ENCODE measurements at places on chromosomes 13 and 19.

DNA sequence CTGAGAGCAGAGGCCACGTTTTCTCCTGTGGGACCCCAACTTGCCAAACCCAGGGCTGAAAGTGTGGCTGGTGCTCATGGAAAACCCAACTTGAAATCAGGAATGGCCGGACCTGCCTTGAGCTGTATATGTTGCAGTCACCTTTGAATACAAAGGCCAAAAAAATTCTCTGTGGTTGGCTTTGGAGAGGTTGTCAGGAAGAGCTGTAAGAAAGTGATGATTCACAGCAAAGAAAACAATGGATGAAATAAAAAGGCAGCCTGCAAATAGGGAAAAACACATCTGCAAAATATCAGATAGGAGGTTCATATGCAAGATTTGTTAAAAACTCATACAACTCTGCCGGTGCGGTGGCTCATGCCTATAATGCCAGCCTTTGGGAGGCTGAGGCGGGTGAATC is 715.8 kb downstream of the UQCRFS1 start:
- no peak for DNase-seq

DNA sequence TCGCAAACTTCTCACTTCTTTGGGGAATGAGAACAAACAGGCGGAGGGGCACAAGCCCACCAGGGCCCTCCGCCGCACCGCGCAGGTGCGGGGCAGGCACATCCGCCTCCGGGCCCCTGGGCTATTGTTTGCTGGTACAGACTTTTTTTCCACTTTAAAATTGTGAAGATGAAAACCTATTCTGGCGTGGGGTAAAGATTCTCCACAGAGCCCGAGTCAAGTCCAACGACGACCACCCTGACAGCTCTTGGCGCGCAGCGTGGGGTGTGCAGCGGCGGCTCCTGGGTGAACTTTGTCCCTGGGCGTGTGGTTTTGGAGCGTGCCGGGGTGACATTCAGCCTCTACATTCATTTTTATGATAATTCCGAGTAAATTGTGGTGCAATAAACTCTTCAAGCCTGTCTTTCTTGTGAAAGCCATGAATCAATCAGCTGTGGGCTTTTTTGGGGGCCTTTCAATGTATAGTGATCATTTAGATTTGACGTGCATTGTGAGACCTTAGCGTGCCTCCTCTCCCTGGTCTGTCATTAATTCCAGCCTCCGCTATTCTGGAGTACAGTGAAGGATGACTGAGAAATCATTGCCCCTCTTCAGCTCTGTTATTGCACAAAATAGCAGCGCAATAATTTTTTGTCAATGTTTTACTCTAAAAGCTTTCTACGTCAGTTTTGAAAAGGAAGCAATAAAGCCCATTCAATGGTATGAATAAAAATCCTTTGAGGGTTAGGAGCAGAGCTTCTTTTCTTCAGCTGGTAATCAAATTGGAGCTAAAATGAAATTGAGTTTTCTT is 90.0 kb downstream of the TEX29 start:
- no peak for DNase-seq

DNA sequence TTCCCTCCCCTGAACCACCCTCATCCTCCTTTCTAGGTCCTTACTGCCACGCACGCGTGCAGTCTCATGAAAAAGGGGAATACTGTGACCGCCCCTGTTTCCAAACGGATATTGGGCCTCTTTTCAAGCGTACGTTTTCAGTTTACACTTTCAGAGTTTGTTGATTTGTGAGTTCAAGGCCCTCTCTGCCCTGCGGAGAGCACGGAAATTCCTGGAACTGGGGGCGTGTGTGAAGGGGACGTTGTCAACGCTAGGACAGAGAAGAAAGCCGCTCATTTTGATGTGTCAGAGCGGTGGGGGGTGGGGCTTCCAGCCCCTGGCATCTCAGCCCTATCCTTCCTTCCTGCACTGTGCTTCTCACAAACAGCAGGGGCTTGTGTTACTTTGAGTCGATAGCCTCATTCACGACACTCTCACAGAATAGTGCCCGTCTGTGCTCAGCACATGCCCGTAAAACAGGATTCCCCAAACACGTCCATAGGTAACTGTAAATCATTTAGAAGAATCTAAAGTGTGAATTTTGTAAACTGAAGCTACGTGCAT is 137.6 kb upstream of the PEG3 start:
- no peak for DNase-seq

GRCh38 chr19:1252221-1252820 is 3.9 kb downstream of the MIDN start:
- DNase-seq, result peak; percentile 54

GRCh38 chr13:103288114-103288513 is 221.9 kb upstream of the SLC10A2 start:
- DNase-seq, result no peak

- DNase-seq, result no peak
These were observed 5.3 kb upstream of the TLE5 start for GRCh38 chr19:3067563-3067962.

GRCh38 chr13:108439556-108439955 is 170.0 kb downstream of the TNFSF13B start:
- no peak for DNase-seq

DNA sequence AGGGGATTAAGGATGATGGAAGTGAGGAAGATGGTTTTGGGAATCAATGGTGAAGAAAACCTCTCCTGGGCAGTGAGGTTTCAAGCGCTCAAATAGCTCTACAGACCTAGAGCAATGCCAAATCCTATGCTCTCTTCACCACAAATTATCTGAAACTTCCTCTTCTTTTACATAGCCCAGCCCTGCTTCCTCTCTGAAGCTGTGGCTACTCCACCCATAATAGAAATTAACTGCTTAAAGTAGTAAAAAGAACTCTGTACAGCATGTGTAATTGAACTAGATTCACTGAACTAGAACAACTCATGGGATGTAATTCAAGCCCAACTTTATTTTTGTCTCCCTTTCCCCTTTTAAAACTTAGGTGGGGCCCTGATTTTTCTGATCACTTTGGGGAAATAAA is 20.4 kb upstream of the IFT88 start:
- DNase-seq, result no peak

- no peak for DNase-seq
These were observed 15.1 kb downstream of the CUL4A start for GRCh38 chr13:113224486-113224885.

DNA sequence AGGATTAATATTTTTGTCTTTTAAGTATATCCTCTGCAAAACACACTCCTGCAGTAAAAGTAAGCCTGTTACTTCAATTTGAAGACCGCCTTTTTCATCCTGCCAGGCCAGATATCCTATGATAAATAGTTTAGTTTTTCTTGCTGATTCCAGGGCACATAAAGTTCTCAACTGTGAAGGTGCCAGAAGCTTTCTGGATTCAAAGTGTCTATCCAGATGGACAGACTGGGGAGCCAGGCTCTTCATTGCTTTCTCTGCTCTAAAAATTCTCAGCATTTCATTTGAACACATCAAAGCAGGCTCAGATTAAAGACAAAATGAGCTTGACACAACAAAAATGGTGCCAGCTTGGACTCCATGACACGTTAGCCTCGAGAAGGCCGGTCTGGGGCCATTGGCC is 53.6 kb upstream of the UBL3 start:
- no peak for DNase-seq

DNA sequence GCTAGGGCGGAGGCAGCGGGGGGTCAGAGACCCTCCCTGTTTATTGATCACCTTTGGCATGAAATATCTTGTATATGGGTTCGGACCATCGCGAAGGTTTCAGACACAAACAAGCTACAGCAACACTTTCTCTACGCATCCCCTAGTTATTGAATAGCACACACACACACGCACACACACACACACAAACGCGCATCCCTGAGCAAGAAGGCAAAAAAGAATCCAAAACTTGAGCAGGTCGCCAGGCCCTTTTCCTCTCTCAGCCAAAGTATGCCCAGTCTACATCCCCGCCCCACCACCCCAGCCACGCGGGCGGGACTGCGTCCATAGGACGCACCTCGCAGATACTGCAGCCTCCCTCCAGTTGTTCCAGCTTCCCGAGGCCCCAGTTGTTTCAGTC is 16.0 kb downstream of the POU4F1 start:
- DNase-seq, result no peak

DNA sequence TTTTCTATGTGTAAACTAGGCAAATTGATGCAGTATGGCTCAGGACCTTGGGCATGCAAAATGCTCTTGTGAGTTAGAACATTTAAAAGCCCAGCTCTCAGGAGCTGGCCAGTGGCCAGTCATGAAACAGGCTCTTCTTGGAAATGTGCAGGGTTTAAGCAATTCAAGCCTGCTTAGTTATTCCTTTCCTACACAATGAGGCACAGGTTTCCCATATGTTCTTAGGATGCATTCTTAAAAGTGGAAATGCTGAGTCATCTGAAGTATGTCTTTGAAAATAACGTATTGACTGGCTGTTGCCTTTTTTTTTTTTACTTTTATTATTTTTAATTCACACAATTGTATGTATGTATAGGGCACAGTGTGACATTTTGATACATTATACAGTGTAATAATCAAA is 300.7 kb downstream of the SLC7A1 start:
- no peak for DNase-seq

- DNase-seq, result no peak
These were observed 23.3 kb upstream of the SPART start for GRCh38 chr13:36369268-36370107.

DNA sequence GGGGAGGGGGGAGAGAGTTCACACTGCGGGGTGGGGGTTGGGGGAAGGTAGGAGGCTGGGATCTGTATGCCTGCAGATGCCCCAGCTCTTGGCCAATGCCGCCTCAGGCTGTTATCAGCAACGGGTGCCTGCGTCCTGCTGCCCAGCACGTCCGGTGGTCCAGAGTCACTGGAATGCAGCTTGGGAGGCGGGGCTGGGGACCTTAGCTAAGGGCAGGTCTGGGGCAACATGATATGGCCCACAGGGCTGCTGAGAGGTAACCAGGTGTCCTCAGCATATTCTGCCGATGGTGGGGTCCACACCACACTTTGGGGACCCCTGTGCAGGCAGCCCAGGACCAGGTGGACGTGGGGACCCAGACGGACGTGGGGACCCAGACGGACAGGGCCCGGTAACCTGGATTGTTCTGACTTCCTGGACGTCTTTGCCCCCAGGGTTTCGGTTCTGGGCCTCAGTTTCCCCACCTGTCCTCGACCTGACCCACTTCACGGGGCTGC is 668 bp upstream of the ARHGAP45 start:
- no peak for DNase-seq

DNA sequence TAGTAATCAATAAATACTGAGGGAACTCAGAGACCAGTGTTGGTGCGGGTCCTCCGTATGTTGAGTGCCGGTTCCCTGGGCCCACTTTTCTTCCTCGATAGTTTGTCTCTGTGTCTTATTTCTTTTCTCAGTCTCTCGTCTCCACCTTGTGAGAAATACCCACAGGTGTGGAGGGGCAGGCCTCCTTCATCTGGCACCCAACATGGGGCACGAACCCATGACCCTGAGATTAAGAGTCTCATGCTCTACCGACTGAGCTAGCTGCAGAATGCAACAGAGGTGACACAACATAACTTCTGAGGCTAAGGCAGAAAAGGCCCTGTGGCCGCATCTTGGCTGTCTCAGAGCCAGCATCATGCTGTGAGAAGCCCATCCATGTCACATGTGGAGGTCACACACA is 5.3 kb upstream of the ZNF613 start:
- DNase-seq, result no peak

GRCh38 chr13:77853703-77854102 is 64.9 kb downstream of the EDNRB start:
- no peak for DNase-seq

- no peak for DNase-seq
These were observed 16.4 kb upstream of the UPF3A start for GRCh38 chr13:114264886-114265611.

DNA sequence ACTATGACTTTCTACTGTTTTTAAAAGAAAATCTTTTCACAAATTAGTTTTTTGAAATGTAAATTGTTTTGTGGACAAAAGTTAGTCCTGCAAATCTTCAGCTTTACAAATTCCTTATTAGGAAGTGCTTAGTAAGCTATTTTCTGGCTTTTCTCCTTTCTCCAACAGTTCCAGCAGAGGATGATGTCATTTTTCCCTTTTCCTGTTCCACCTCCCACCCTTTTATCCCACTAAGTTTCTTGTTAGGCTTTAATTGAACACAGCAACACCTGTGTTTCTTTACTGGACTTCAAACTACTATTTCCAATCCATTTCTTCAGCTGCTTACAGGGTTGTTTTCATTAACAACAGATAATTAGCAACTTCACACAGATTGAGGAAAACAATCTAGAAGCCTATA is 389.2 kb downstream of the NDFIP2 start:
- DNase-seq, result no peak

DNA sequence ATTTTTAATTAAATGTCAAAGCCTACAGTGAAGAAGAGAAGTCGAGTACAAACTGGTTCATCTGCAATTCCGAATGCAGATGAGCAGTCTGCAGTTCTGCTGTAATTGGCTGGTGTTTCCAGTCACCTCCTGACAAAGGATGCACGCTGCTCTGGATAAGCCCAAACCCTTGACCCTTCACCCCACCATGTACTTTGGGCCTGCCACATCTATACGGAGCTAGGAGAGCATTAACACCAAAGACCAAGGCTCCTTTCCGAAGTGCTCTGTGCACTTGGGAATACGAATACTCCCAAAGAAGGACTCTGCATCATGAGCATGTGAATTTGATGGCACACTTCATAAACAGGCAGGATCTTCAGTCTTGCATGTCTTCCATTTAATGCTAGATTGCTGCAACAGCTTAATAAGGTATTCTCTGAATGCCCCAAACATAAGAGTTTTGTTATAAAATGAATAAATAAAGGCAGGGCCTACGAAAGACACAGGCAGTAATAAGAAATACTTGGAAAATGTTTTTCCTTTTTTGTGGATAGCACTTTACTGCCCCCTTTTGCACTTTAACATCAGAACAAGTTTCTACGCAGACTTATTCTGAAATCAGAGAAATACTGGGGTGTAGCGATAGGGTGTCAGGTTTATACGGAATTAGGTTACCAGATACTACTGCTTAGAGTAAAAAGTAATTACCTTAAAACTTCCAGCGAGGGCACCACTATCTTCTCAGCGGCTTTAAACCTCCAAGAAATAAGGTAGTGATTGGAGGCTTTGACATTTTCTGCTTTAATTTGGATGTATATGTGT is 15.0 kb downstream of the EFNB2 start:
- no peak for DNase-seq

DNA sequence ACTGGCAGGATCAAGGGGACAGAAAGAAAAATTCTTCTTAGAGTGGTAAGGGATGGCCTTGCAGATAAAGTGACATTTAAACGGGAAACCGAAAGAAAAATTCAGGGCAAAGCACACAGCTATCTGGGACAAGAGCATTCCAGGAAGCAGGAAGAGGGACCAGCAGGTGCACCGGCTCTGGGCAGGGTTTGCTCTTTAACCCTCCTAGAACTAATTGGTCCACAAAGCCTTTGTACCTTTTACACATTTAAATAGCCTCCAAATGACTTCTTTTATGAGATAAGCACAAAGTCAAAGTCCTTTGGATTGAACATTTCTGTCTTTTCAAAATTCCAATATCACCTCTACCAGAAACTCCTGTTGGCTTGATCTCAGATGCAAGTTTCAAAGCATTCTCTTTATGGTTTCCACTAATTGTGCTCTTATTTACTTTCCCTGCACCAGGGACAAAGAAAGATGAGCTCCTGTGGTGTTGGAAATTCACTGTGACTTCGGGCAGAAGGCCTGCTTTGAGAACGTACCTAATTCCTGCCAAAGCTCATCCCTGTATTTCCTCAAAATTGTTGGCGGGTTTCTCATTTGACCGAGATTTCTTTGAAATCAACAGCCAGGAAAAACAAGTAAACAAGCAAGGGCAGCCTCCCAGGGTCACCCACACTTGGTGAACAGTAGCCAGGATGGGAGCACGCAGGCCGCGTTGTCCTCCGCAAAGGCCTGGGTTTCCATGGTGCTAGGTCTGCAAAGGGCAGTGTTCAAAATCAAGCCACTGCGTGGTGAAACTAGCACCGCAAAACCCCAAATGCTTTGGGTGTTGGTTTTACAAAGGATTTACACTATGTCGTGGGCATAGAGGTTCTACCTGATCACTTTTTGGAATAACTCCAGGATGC is 98.6 kb downstream of the IRS2 start:
- DNase-seq, result no peak
